ENCODE measurements at places on chromosomes 3 and 15. TPM values are rescaled to one million over a fixed set of nuclear protein-coding genes. Genes with fewer than 3 reads are reported as not detected.

GRCh38 chr3:40858364-40859115 lies 333.8 kb downstream of the ZNF621 start:
- DNase-seq: no peak

- no peak for DNase-seq
Observed at GRCh38 chr15:54789376-54789775, 407.4 kb downstream of the RSL24D1 start.

DNA sequence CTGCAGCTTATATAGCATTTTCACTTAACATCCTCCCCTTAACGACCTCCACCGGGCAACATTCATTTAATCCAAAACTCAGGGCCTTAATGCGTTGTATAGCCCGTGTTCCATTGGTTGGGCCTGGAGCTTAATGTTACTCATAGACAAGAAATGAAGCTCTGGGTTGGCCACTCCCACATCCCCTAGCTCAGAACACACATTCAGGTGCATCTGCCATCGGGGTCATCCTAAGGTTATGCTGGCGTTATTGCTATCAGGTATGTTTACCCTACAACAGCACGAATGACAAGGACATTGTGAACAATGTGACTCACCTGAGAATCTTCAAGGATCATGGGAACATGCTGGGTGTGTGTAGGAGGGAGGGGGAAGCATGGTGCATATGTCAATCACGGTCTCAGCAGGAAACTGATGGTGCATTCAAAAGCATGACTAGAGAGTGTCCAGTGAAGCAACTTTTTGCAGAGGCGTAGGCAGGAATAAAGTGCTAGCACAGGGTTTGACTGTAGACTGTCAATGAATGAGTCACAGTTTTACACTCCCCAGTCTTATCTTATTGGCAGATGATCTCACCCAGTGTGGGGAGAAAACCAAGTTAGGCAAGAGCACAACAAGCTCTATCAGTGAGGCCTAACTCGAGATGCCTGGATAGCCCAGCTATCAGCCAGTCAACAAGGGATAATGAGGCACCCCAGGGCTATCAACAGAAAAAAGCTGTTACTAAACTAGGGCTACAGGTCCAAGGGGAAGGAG lies 402.1 kb upstream of the MCTP2 start:
- no peak for DNase-seq

DNA sequence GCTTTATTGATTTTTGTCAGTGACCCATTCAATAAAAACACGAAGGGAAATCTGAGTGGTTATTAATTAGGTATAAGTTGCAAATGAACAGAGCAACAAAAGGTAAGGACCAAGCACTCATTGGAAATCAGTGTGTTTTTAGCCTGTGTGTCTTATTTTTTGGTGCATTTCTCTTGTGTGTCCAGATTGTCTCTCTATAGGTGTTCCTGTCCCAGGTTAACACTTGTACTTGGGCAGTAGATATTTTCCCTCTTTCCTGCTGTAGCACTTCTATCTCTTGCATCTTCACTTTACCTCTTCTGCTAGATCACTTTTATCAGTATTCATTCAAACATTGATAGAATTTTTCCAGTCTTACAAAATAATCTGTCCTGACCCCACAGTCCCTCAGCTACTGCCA lies 37.0 kb downstream of the MAPK6 start:
- DNase-seq: no peak

- DNase-seq: no peak
Observed at GRCh38 chr15:79572691-79573404, 140.7 kb downstream of the MINAR1 start.

DNA sequence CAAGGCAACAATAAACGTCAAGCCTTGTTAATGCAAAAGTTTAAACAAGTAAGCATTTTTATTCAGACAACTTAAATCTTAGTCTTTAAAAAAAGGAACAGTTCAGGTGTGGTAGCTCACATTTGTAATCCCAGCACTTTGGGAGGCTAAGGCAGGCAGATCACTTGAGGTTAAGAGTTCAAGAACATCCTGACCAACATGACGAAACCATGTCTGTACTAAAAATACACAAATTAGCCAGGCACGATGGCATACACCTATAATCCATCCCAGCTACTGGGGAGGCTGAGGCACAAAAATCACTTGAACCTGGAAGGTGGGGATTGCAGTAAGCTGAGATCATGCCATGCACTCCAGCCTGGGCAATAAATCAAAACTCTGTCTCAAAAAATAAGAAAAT lies 19.9 kb downstream of the ZBTB20 start:
- no peak for DNase-seq

- no peak for DNase-seq
Observed at GRCh38 chr3:27228805-27229204, 140.4 kb downstream of the NEK10 start.

- no peak for DNase-seq
Observed at GRCh38 chr3:100086401-100086800, 27.9 kb downstream of the FILIP1L start.

GRCh38 chr15:29259233-29259632 lies 10.4 kb downstream of the NSMCE3 start:
- DNase-seq: no peak

MGA gene
- total RNA-seq: 33.7 TPM

STRIT1 gene
- not detected for total RNA-seq

Data from activated CD4-positive, alpha-beta T cell treated with anti-CD3 and anti-CD28 coated beads for 36 hours (primary cell).